ENCODE measurements at places on chromosomes 7 and 10. TPM values are rescaled to one million over a fixed set of nuclear protein-coding genes. Genes with fewer than 3 reads are reported as not detected.

Gene FKBP6
- not detected for total RNA-seq

Gene NUTM2B
- not detected for total RNA-seq

Gene ALKBH4
- total RNA-seq: 17.8 TPM

DNA sequence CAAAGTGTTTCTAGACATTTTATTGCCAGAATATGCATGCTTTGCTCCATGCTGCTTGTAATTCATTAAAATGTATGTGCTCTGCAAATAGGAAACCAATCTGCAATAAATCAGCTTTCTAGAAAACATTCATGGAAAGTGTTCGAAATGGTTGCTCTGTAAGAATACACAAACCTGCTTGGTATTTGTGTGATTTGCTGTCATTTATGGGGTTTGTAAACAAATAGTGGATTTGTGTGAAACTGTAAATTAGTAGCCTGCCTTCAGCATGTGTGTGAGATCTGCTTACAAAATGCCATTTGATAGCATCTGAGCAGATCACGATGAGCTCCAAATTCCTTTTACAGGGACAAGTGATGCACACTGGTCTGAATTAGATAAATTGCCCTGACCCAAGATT, 219.0 kb upstream of the CSTF2T start:
- H3K27me3 ChIP-seq: no peaks in the 10 kb centered on the region
- no peak overlapping the region for H3K4me3 ChIP-seq
- H3K36me3 ChIP-seq: no peaks in the 10 kb centered on the region
- H3K27ac ChIP-seq: no peak overlapping the region

GRCh38 chr10:99431190-99431760, 851 bp upstream of the GOT1 start:
- DNase-seq: peak; percentile 76
- H3K36me3 ChIP-seq: no peaks in the 10 kb centered on the region
- peaks cover 3% of the 10 kb centered on the region for H3K4me1 ChIP-seq
- H3K27me3 ChIP-seq: no peaks in the 10 kb centered on the region
- H3K4me3 ChIP-seq: peak overlapping the region; percentile 100

DNA sequence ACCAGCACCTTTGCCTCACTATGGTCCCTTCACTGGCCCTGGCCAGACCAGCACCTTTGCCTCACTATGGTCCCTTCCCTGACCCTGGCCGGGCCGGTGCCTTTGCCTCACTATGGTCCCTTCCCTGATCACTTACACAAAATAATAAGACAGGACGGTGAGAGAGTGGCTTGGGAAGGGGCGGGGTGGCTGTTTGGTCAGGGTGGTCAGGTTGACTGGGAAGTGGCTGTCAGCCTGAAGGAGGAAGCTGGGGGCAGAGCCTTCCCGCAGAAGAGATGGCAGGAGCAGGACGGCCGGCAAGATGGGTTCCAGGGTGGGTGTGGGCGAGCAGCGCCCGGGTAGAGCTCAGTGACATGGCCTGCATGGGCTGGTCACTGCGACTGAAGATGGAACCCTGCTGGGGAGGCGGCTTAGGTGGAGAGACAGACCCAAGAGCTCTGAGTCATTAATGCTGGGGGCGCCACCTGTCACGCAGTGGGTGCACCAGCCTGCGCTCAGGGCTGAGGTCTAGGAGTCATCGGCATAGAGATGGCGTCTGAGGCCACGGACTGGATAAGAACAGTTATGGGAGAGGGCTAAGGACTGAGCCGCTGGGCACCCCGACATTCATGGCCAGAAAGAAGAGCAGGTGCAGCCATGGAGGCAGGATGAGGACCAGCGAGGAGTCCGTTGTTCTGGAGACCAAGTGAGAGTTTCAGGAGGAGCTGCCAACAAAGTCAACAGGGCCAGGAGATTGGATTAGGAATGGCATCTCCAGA, 91.8 kb downstream of the CHST15 start:
- DNase-seq: no peak
- peaks cover 21% of the 10 kb centered on the region for H3K4me1 ChIP-seq
- no peaks in the 10 kb centered on the region for H3K27me3 ChIP-seq
- H3K4me3 ChIP-seq: no peak overlapping the region

DNA sequence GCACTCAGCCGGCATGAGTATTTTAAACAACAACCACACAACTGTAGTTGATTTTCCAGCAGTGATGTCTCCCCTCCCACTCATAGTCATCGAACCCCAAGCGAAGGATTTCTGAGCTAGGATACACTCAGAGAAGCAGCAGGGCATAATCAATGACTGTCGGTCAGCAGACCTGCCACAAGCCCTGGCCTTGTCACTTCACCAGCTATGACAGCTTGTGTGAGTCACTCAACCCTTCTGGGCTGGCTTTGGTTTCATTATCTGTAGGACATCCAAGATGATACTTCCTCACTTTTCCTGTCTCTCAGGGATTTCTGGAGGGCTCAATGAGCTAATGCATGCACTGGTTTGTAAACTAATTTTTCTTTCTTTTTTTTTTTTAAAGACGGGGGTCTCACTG, 22.0 kb upstream of the UBE3C start:
- H3K4me3 ChIP-seq: no peak overlapping the region
- peak; percentile 11 for DNase-seq
- peaks cover 15% of the 10 kb centered on the region for H3K27me3 ChIP-seq
- H3K27ac ChIP-seq: no peak overlapping the region
- H3K36me3 ChIP-seq: no peaks in the 10 kb centered on the region

GRCh38 chr10:78976825-78977755, 91.7 kb upstream of the ZMIZ1 start:
- DNase-seq: peak; percentile 32
- H3K4me3 ChIP-seq: peak overlapping the region; percentile 18
- no peaks in the 10 kb centered on the region for H3K36me3 ChIP-seq
- peaks cover 47% of the 10 kb centered on the region for H3K4me1 ChIP-seq
- H3K27ac ChIP-seq: peak overlapping the region; percentile 88

- H3K36me3 ChIP-seq: no peaks in the 10 kb centered on the region
- H3K27me3 ChIP-seq: no peaks in the 10 kb centered on the region
- H3K4me1 ChIP-seq: peaks cover 14% of the 10 kb centered on the region
- H3K4me3 ChIP-seq: no peak overlapping the region
- H3K27ac ChIP-seq: no peak overlapping the region
These were observed 16.9 kb upstream of the ANKRD1 start for GRCh38 chr10:90937645-90938258.

- H3K36me3 ChIP-seq: 0 out of 2 replicates have a peak, but pooled peaks cover 4% of the 10 kb centered on the region
- peak overlapping the region; percentile 58 for H3K27ac ChIP-seq
- peaks cover 18% of the 10 kb centered on the region for H3K4me1 ChIP-seq
- peak; percentile 78 for DNase-seq
- H3K27me3 ChIP-seq: no peaks in the 10 kb centered on the region
These were observed 94.1 kb downstream of the ARMH3 start for GRCh38 chr10:101961591-101962498.

GRCh38 chr10:97069576-97070362, 116.0 kb downstream of the SLIT1 start:
- no peaks in the 10 kb centered on the region for H3K4me1 ChIP-seq

GRCh38 chr7:142583446-142583845, 165.8 kb upstream of the PRSS1 start:
- peaks cover 23% of the 10 kb centered on the region for H3K4me1 ChIP-seq
- peak; percentile 96 for DNase-seq
- H3K4me3 ChIP-seq: no peak overlapping the region
- peak overlapping the region; percentile 27 for H3K27ac ChIP-seq
- H3K27me3 ChIP-seq: no peaks in the 10 kb centered on the region

GRCh38 chr10:14022954-14023672, 307.6 kb downstream of the FRMD4A start:
- H3K4me1 ChIP-seq: no peaks in the 10 kb centered on the region
- no peak overlapping the region for H3K4me3 ChIP-seq
- no peak overlapping the region for H3K27ac ChIP-seq
- no peaks in the 10 kb centered on the region for H3K27me3 ChIP-seq
- H3K36me3 ChIP-seq: no peaks in the 10 kb centered on the region

DNA sequence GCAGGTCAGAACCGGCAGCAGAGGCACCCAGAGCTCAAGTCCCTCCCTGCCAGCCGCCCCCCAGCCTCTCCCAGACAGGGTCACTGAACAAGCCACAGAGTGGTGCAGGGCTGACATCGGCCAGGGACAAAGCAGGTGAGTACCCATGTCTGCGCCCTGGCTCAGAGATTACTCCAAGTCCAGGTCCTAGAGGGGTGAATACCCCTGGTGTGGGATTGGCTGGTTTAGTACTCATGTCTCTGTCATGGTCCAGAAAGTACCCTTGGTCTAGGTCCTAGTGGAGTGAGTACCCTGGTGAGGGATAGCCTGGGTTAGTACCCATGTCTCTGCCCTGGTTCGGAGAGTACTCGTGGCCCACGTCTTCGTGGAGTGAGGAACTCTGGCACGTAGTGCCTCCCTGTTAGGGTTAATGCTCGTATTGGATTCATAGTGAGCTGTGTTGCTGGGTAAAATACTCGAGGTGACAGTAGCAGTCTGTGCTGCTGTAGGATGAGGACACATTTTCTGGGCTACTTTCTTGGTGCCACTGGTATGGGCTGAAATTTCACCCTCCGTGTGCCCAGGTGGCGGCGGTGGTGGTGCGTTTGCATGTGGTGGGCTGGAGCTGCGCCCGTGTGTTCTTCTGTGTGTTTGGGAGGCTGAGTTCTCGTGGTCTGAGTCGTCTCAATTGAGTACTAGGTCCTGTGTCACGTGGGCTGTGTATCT, 25.5 kb upstream of the KNDC1 start:
- no peaks in the 10 kb centered on the region for H3K4me1 ChIP-seq
- no peaks in the 10 kb centered on the region for H3K36me3 ChIP-seq

- no peak overlapping the region for H3K4me3 ChIP-seq
- no peaks in the 10 kb centered on the region for H3K4me1 ChIP-seq
- no peaks in the 10 kb centered on the region for H3K27me3 ChIP-seq
- H3K36me3 ChIP-seq: no peaks in the 10 kb centered on the region
These were observed 293.3 kb upstream of the MKI67 start for GRCh38 chr10:128419466-128420019.

DNA sequence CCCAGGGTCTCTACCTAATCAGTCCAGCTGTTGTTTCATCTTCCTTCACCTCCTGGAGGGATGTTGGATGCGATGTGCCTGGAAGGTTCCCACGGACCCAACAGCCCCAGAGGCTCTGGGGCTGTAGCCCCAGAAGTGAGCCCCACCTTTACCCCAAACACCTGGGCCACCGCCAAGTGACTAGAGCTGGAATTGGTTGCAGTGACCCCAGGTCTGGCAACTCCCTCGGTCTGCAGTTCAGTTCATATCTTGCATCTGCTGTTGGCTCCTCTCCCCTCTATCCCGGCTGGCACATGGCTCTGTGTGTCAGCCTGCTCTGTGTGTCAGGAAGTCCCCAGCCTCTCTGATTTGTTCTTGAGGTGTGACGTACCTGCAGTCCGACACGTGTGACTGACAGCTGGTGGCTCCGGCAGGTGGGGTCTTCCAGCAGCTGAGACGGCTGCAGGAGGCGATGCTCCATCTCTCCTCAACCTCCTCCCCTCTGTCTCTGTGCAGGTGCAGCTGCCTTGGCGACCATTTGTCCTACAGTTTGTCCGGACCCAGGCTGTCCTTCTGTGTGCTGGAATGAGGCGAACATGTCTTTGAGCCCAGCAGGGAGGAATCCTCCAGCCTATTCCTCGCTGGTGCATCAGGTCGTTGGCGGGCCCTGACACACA, 38.6 kb downstream of the ELFN1 start:
- no peaks in the 10 kb centered on the region for H3K27me3 ChIP-seq
- no peaks in the 10 kb centered on the region for H3K4me1 ChIP-seq
- no peak for DNase-seq
- no peak overlapping the region for H3K4me3 ChIP-seq
- H3K36me3 ChIP-seq: no peaks in the 10 kb centered on the region

DNA sequence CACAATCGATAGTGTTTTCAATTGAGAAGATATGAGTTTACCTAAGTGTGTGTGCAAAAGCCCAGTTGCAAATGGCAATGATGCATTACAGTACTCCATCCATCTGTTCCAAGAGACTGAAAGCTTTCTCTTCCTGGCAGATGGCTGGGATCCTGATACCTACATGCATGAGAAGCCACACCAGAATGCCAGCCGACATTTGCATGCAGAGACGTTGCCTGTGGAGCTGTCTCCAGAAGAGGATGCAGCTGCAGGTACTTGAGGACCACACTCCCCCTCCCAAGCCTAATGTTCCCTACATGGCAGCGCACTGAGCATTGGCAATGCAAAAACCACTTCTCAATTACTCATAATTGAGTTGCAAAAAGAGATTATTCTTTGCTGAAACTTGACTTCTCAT, 332.1 kb downstream of the WDR11 start:
- H3K27me3 ChIP-seq: no peaks in the 10 kb centered on the region
- DNase-seq: no peak
- H3K4me3 ChIP-seq: no peak overlapping the region
- no peak overlapping the region for H3K27ac ChIP-seq
- H3K36me3 ChIP-seq: no peaks in the 10 kb centered on the region
- no peaks in the 10 kb centered on the region for H3K4me1 ChIP-seq

GRCh38 chr10:120042705-120043104, 150.2 kb downstream of the SEC23IP start:
- H3K4me3 ChIP-seq: no peak overlapping the region
- no peak overlapping the region for H3K27ac ChIP-seq
- H3K4me1 ChIP-seq: no peaks in the 10 kb centered on the region
- no peaks in the 10 kb centered on the region for H3K36me3 ChIP-seq

- H3K27me3 ChIP-seq: no peaks in the 10 kb centered on the region
- H3K27ac ChIP-seq: peak overlapping the region; percentile 93
- H3K4me1 ChIP-seq: peaks cover 60% of the 10 kb centered on the region
- peak overlapping the region; percentile 56 for H3K4me3 ChIP-seq
These were observed 26.3 kb downstream of the DNMBP start for GRCh38 chr10:99983280-99983988.

Data from GM23248 (cell line).